ENCODE measurements at places on chromosomes 1 and 21. TPM values are rescaled to one million over a fixed set of nuclear protein-coding genes. Genes with fewer than 3 reads are reported as not detected.

DNA sequence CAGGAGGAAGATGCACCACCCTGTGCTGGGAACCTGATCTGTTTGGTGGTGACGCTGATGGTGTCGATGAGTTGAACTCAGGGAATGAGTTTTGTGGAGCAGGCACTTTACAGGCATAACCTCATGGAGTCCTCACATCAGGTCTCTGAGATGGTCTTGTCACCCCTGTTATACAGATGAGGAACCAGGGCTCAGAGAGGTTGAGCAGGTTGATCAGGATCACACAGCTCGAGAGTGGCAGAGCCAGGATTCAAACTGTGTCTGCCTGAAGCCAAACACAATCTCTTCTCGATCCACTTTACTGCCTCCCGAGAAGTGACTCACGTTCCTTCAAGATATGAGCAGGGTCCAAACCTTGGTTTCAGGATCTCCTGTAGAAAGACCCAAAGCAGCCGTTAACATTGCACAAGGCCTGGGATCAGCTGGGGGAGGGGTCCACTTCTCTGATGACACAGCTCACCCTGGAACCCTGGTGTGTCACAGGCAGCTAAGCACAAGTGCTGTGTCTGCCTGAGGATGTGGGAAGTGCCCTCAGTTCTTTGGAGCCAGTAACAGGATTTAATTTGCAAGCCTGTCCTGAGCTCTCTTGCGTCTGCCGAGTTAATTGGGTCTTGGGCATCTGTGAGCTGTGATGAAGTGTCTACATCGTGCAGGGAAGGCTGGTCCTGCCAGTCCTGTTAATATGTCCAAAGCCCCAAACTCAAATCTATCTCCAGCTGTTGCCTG, 65.4 kb upstream of the STUM start:
- peak; percentile 43 for DNase-seq

Gene CYP4A11
- not detected for total RNA-seq

DNA sequence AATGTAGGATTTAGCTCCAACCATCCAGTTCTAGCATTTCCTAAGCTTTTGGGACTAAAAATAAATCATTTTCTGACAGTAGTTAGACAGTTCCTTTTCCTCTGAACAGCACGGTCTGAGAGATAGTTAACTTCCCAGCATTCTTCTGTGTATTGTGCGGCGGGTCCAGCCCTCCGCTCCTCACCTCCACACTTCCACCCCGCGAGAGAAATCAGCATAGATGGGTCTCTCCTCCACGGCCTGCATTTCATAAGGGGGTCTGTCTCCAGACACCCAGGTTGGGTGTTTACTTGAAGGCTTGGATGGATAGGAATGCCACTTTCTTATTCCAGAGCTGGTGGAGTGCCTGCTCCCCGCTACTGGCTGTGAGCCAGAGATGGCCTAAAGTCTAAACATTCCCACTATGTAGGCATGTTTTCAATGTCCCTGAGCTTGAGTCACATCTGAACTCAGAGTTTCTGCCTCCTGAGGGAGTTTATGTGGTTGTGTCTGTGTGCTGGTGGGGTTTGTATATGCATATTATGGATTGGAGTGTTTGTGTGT, 38.0 kb upstream of the PPP2R5A start:
- peak; percentile 34 for DNase-seq

GRCh38 chr1:194347200-194347599, 1160.8 kb upstream of the B3GALT2 start:
- no peak for DNase-seq

GRCh38 chr1:171217658-171218443, 30.4 kb upstream of the FMO1 start:
- no peak for DNase-seq

Gene OR14K1
- total RNA-seq: not detected

DNA sequence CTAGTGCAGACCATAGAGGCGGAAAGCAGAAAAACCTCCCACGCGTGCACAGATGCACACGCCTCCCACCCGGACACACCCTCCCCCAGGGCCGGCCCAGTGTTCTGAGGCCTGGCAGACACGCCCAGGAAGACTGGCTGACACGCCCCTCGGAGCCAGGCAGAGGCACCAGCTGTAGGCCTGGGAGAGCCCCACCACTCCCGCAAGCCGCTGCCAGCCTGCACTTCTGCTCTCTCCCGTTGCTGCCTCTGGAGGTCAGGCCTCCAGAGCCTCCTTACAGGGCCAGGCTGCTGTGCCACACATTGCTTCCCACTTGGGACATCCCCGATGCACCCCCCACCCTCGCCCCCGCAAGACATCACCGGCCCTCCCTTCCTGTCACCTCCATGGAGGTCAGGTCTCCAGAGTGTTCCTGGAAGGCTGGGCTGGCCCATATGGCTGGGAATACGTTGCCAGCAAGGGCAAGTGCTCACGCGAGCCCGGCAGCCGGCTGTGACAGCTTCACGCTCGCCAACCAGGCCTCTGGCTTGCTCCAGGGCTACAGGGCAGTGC, 40.4 kb downstream of the CASZ1 start:
- peak; percentile 62 for DNase-seq

DNA sequence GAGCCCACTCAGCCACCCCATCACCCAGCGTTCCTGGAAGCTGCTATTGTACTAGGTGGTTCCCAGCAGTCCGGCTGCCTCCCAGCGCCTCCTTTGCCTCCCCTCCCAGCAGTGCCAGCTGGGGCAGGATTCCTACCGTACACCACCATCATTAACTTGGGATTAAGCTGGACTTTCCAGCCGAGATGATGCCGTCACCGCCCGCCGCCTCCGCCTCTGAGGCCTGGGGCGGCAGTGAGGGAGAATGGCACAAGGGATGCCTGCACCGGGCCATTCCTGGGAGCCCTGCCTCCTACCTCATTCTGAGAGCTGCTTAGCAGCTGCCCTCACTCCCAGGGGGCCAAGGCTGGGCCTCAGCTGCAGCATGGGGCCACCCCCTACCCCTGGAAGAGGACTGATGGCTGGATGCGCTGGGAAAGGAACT, 13.2 kb downstream of the CNTN2 start:
- DNase-seq: no peak

Gene ANGPTL7
- total RNA-seq: not detected

DNA sequence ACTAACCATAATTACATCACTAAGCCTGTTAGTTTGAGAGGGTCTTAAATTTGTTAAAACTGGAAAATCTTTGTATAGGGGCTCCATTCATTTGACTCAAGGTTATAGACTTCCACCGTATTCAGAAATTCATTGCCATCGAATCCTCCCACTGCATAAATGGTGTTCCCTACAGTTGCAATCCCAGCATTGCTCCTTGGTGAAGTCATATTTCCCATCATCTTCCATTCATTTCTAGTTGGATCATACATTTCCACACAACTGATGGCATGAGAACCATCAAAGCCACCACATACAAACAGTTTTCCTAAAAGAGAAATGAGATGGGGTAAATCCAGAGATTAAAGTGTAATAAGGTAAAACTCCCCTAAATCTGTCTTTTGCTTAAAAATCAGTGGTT, 19.1 kb downstream of the IVNS1ABP start:
- no peak for DNase-seq

DNA sequence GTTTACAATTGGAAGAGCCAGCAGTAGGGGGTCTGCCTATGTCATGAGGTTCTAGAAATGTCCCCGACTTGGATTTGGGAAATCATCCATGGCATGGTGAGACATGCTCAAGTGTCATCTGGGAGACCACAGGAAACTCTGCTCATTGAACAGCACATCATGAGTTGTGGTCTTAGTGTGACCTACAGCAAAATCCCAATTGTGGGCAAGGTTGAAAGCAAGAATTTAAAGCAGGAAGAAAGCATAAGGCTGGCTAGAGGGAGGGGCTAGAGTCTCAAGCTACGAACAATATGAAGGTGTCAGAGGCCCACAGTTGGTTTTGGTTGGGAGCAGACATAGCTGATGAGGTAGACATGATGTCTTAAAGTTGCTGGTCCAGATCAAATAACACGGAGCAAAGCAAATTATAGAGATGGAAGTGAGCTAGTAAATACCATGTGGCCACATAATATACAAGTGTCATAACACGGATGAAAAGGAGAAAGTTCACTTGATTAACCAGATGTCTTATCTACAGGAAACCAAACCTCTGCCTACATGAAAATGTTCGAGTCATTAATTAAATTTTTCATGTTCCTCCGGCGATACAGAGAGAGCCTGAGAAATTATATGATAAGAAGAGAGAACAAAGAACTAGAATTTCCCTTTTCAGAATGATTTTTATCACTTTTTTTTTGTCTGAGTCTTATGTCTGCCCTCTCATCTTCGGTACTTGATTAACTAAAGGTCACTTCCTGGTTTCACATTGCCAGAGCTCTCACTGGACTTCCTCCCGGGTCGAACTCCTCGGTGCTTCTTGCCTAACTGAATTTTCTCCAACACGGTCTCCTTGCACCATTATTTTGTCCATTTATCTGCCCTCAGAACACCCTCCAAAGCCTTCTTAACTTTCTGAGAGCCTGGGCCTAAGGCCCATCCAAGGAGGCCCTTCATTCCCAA, 67.5 kb upstream of the DUSP10 start:
- peak; percentile 89 for DNase-seq
